ENCODE measurements at places on chromosomes 5 and 9.

DNA sequence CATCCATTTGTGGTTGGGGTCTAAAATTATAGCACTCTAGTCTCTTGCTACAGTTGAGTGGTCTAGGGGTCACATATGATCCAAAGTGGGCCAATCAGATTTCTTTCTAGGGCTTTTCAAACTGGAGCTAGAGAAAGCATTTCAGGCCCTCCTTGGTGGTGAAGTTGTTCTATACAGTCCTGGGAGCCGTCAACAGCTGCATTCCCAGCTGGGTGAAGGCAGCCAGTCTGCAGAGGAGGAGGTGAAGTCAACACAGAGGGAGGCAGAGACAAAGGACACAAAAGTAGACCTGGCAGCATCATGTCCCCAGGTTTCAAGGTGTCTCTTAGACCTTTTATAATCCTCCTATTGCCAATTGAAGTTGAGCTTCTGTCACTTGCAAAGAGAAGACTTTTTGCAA, 518.2 kb downstream of the BNC2 start:
- no peak for DNase-seq

- DNase-seq, result peak; percentile 63
These were observed 202.7 kb upstream of the CDKN2B start for GRCh38 chr9:22211588-22212360.

- no peak for DNase-seq
These were observed 135.4 kb downstream of the RGS3 start for GRCh38 chr9:113598883-113599282.

GRCh38 chr5:151708126-151708525, 21.4 kb upstream of the SPARC start:
- no peak for DNase-seq

- peak; percentile 89 for DNase-seq
These were observed 236.5 kb upstream of the TRIM32 start for GRCh38 chr9:116450378-116451139.

GRCh38 chr5:36031223-36031622, 35.5 kb downstream of the UGT3A2 start:
- no peak for DNase-seq

DNA sequence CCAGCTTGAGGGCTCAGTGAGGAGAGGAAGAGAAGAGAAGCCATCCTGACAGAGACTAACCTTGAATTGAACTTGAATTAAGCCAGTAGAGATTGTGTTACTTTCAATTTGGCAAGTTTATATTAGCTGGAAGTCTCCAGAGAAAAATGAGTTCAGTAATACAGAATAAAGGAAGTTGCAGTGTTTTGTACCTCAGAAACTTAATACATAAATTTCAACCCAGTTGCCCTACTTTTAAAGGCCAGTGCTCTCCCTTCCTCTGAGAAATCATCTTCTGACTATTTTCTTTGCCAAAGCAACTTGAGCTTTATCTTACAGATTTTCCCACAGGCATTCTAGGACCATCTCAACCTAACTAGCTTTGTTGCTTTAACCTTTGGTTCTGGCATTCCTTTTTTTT, 231.0 kb upstream of the GAS1 start:
- no peak for DNase-seq

DNA sequence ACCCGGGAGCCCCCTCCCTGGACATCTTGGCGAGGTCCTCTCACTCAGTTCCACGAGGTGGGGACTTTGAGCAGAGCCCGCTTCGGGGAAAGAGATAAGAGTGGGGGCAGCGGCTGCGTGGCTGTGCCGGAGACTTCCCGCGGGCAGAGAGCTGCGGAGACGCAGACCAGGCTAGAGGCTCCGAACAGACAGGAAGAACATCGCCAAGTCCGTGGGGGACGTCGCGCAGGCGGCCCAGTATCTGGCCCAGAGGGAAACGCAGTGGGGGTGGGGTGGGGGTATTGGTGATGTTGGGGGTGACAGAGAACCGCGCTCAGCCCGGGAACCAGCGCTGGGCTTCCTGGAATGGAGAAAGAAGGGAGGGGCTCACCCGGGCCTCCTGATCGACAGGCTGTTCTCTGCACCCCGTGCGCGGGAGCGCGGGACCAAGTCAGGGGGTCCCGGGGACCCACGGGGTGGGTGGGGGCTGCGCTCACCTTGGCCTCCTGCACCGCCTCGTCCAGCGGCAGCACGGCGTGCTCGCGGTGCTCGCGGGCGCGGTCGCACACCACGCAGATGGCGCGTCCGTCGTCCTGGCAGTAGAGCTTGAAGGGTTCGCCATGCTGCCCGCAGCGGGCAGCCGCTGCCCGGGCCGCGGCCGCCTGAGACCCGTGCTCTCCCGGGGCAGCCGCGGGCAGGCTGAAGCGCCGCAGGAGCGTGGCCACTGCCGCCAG, 727 bp downstream of the TRIM7 start:
- DNase-seq, result no peak

Measured in inflammatory macrophage (primary cell).